Activated naive CD4-positive, alpha-beta T cell treated with anti-CD3 and anti-CD28 coated beads, Interleukin-2, amount 10 ng/mL, durations not matched to agents 7 days and 5 days (primary cell): ENCODE measurements at places on chromosomes 12 and 14.

GRCh38 chr14:96309896-96310330 lies 53.2 kb downstream of the ATG2B start:
- no peak for DNase-seq

GRCh38 chr12:129009833-129010622 lies 156.8 kb downstream of the GLT1D1 start:
- no peak for DNase-seq

GRCh38 chr14:86989285-86989684 lies 1003.7 kb downstream of the GALC start:
- DNase-seq: no peak

GRCh38 chr12:57939291-57939690 lies 2.1 kb upstream of the ATP23 start:
- no peak for DNase-seq

- DNase-seq: no peak
Measured at GRCh38 chr14:38994731-38995130, 108.3 kb downstream of the SEC23A start.

DNA sequence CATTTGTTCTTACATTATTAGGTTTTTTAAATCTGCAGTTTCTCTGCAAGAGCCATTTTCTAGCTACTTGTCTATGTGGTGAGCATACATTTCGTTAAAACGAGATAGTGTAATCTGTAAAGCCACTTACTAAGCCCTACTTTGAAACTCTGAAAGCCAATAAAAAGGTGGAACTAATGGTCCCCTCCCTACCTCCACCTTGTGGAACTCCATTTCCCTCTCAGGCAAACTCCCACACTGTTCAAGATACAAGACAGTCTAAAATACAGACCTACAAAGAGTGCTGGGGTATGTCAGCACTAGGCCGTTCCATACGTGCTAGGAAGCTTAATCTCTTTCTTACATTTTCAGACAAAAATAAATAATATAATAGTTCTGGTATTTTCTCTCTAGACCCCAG lies 74.1 kb downstream of the DUSP6 start:
- DNase-seq: no peak

- DNase-seq: no peak
Measured at GRCh38 chr12:19430988-19431387, 8.3 kb upstream of the AEBP2 start.

- DNase-seq: no peak
Measured at GRCh38 chr12:45050751-45051571, at the start of gene DBX2. Gene DBX2, minus strand, starts transcription at chr12:45051099. Its CDS starts 172 bp downstream, at chr12:45050927.

DNA sequence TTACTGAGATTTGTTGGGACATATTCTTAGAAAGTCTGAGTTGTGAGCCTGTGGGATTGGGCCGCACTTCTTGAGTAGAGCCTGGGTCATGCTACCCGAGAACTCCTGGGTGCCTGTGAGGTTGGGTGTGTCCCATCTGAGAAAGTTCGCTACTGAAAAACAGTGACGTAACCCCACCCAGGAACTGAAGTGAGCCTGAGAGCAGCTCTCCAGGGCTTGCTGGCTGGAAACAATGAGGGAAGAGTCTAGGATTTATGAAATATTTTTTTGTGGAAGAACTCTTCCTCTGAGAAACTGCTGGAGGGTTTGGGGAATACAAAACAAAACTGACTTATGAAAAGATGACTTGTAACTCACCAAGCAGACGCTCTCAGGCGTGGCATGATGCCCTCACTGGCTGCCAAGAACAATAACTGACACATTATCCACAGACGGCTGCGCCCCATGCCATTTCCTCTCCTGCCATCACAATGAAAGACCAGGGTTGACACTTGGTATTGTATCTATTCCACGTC lies 69.2 kb downstream of the RASSF3 start:
- peak; percentile 76 for DNase-seq

- DNase-seq: no peak
Measured at GRCh38 chr12:21296348-21296747, 38.4 kb downstream of the SLCO1A2 start.

GRCh38 chr14:92650581-92651105 lies 97.8 kb downstream of the LGMN start:
- no peak for DNase-seq

GRCh38 chr12:25433024-25433423 lies 120.1 kb downstream of the LMNTD1 start:
- DNase-seq: no peak

GRCh38 chr12:50051101-50051806 lies 6.1 kb upstream of the ASIC1 start:
- no peak for DNase-seq

- DNase-seq: no peak
Measured at GRCh38 chr12:114821570-114821969, 137.6 kb upstream of the TBX3 start.

- no peak for DNase-seq
Measured at GRCh38 chr12:66599816-66600215, 79.1 kb downstream of the GRIP1 start.

DNA sequence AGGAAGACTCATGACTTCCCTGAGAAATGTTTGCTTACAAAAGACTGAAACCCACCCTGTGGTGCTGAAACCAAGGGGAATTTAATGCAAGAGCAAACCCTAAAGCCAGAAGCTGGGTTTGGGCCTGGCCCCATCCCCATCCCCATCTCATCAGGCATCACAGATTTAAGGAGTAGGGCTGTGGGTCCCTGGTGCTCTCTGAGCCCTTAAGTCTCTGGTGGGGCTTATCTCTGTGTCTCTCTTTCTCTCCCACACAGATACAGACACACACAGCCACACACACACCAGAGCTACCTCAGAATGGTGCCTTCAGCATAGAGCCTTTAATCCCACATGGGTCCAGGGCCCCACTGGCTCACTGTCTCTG lies 237.1 kb downstream of the SLC41A2 start:
- no peak for DNase-seq

- no peak for DNase-seq
Measured at GRCh38 chr12:69042970-69043369, 110.0 kb upstream of the CPM start.

DNA sequence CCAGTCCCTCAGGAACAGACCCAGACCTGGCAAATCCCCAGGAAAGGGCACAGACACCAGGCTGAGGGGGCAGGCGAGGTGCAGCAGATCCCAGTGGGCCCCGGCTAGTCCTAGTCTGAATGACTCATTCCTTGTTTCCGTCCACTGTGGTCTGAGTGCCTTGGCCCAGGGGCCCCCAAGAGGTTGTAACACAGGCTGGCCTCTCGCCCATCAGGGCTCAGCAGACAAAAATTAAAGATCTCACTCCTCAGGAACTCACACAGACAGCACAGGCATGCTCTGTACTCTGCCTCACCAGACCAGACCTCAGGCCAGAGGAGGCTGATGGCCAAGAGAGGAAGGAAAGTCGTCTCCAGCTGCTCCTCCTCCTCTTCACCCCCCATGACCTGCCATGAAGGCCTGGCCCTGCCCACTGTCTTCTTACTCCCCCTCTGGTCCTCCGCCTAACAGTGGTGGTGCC lies 7.7 kb upstream of the LTBP2 start:
- DNase-seq: no peak
